ENCODE measurements at places on chromosomes 16 and 17. TPM values are rescaled to one million over a fixed set of nuclear protein-coding genes. Genes with fewer than 3 reads are reported as not detected.
A peak's percentile ranks its signal among the peaks of the same experiment; 100 is the strongest.

- no peak for DNase-seq
Measured at GRCh38 chr17:29108823-29109476, 66.0 kb downstream of the PIPOX start.

- no peak for DNase-seq
Measured at GRCh38 chr16:27174798-27175197, 28.5 kb upstream of the KDM8 start.

GRCh38 chr17:44793885-44794842 is 35.4 kb downstream of the ADAM11 start:
- no peak for DNase-seq

DNA sequence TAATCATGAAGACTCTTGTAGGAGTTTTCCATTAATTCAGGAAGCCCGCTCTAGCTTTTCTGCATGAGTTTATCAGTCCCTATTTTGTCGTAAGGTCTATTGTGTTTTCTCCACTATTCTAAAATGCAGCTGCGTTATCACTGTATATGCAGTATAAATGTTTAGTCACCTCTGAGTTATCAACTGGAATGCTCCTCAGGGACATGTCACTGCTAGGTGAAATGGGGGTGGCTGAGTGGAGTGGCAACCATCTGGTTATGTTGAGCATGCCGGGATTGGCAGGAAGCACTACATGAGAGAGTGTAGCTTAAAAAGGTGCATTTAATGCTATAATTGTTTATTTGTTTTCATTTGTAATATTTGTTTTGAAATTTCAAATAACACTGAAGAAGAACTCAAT is 285.2 kb upstream of the ELAC2 start:
- DNase-seq: no peak

GRCh38 chr17:17823433-17824118 is 13.2 kb downstream of the SREBF1 start:
- peak; percentile 78 for DNase-seq

DNA sequence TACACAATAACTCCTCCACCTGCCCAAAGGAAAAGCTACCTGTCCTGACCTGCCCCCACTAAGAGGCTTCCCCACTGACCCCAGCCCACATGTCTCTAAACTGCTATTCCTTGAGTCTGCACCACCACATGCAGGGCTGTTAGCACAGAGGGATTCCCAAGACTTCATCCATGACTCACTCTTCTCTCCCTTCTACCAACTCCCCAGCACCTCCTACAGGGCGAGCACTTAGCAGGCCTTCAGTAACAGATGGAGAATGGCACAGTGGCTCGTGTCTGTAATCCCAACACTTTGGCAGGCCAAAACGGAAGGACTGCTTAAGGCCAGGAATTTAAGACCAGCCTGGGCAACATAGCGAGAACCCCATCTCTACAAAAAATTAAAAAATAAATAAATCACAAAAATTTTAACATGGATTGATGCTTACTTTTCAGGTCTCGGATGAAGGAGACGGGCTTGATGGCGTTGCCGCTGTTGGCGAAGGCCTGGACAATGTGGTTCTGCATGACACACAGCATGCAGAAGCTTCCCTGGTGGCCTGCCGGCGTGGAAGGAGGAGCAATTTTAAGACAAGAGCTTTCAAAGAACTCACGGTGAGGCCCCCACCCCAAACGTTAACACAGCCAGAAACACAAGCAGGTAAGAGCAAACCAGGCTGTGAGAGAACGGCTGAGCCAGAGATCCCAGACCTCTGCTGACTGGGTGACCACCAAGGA is 12.0 kb downstream of the USP36 start:
- DNase-seq: no peak

DNA sequence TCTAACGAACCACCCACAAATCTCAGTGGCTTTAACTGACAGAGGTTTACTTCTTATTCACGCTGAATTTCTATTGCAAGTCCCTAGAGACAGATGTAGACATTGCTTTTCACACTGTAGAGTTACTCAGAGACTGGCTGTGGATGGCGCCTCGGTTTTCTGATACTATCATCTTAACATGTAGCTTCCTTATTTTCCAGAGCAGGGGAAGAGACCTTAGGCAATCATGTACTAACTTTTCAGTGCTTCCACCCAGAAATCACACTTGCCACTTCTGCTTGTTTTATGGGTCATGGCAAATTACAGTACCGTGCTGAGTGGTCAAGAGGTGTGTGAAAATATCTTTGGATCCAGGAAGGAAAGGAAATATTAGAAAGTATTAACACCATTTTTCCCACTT is 65.4 kb downstream of the MAF start:
- no peak for DNase-seq

DNA sequence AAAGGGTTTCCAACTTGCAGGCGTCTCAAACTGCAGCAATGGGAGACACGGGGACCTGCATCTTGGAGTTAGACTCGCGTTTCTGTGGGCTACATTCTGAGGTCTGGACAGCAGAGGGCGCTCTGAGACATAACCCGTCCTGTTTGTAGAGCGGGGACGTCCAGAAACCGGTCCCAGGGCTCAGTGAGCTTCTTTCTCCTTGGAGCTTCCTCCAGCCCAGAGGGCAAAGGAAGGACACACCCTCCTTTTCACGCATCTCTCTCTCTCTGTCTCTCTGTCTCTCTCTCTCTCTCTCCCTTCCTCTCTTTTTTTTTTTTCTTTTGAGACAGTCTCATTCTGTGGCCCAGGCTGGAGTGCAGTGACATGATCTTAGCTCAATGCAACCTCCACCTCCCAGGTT is 19.8 kb downstream of the COX4I1 start:
- DNase-seq: peak; percentile 72

DNA sequence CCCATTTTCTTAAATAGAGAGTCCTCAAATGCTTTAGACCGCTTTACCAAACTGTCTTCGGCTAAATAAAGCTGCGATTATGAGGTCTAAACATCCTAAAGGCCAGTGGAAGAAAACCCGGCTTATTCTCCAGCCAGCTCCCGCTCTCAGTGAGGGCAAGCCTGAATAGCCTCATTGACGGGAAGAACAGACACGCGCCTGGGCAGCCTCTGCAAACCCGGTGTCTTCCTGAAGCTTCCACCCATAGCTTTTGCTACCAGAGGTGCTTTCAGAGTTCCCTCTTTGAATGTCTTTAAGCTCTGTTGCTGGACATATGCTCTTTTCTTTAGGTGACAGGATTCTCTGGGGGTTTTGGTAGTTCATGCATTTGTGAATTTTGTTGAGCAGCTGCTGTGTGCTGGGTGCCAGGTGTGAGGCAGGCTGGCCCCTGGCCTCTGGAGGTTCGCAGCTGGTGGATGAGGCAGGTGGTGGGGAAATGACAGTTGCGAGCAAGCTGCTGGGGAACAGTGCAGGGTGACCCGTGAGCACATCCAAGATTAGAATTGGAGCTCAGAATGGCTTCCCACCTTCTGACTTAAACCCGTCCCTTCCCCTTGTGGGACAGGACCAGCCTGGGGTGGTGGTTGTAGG is 44.7 kb downstream of the CRISPLD2 start:
- DNase-seq: no peak

- DNase-seq: no peak
Measured at GRCh38 chr17:51124640-51125503, 4.2 kb upstream of the SPAG9 start.

DNA sequence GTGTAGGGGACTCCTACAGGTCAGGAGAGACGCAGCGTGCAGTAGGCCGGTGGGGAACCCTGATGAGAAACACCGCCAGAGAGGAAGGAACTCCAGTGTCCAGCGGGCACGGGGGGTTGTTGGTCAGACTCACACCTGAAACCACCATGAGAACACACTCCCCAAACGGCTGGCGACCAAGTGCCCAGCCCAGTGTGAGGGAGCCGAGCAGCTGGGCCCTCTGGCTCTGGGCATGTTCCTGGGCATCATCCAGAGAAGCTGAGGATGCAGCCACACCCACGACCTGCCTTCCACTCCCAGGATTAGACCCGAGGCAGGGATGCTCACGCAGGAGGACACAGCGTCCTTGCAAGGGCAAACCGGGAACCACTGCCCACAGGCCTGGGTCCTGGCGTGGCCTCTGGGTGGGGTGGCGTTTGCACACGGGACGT is 108.3 kb upstream of the ZNF750 start:
- DNase-seq: no peak

DNA sequence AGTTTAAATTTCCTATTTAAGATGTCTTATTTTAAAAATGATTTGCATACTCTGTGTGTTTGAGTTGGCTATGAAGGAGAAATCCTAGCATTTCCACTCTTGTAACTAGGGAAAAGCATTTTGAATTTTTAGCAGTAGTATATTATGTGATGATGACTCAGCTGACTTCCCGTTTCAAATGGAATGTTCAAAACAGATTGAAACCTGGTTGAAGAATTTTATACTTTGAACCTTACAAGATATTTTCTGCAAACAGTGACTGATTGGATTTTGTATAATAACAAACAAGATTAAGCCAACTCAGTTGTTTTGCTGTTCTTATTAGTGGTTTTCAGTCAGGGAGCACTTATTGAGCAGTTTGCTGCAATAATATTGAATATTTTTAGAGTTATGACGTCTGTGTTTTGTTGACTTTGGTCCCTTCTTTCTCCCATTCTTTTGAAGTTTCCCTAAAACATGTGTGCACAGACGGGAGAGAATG is 8.0 kb downstream of the TNRC6A start:
- no peak for DNase-seq

The SCIMP gene
- total RNA-seq: 0.79 TPM

The KIF19 gene
- total RNA-seq: 0.28 TPM

All from T-cell (primary cell).